ENCODE measurements at places on chromosomes 1 and 21. TPM values are rescaled to one million over a fixed set of nuclear protein-coding genes. Genes with fewer than 3 reads are reported as not detected.

The UBL4B gene
- total RNA-seq: not detected

The PRAMEF7 gene
- total RNA-seq: not detected

The KIF2C gene
- total RNA-seq: 1.2 TPM

The SLC30A7 gene
- 25.9 TPM for total RNA-seq

The CKS1B gene
- 31.7 TPM for total RNA-seq

The AMIGO1 gene
- total RNA-seq: 15.6 TPM

The CFAP45 gene
- 1.6 TPM for total RNA-seq

The ZNF436 gene
- 29.5 TPM for total RNA-seq

The PEAR1 gene
- 74.7 TPM for total RNA-seq

The POU3F1 gene
- total RNA-seq: 19.1 TPM

DNA sequence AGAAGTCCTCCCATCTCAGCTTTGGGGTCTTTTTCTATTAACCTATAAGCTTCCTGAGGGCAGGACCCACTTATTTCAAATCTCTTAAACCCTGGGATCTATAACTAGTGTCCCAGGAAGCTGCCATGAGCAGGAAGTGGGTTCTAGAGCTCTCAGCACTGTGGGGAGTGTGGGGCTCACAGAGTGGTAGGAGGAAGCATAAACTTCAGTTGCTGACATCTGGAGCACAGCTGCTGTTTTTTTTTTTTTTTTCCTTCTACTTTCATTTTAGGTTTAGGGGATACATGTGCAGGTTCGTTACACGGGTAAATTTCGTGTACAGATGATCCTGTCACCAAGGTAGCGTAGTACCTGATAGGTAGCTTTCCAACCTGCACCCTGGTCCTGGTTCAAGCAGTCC is 59.3 kb downstream of the AK4 start:
- no peak for DNase-seq

- DNase-seq: no peak
These were observed 722 bp downstream of the TUT4 start for GRCh38 chr1:52552236-52552504.

- DNase-seq: no peak
These were observed 20.1 kb downstream of the INKA2 start for GRCh38 chr1:111719135-111719534.

- no peak for DNase-seq
These were observed 9.3 kb downstream of the RAVER2 start for GRCh38 chr1:64754173-64754572.

DNA sequence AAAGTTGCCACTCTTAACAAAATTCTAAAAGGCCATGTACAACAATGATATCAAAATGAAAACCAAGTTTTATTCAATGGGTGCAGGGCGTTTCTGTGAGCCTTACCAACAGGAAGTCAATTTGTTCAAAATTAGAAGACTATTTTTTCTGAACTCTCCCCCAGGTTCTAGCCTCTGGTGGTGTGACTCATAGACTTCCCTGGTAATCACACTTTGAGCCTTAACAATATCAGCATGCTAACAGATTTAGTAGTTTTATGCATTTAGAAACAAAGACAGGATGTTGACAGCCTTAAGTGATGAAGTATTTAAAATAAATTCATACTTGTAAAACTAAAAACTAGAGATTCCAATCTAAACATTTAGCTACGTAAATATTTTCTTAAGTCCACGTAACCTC is 88.4 kb downstream of the LRRC8C start:
- no peak for DNase-seq

DNA sequence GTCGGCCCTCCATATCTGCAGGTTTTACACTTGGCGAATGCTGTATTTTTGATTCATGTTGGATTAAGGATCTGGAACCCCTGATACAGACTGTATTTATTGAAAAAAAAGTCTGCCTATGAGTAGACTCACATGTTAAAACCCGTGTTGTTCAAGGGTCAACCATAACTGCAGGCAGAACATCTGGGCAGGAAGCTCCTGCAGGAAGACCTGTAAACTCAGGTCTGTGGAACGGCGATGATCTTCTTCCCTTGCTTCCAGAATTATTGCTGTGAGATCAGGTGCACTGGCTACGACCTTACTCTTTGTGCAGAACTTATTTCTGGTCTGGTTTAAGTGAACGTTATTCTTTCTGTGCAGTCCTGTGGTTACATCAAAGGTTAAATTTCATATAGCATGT is 96.6 kb downstream of the DISC1 start:
- DNase-seq: no peak

DNA sequence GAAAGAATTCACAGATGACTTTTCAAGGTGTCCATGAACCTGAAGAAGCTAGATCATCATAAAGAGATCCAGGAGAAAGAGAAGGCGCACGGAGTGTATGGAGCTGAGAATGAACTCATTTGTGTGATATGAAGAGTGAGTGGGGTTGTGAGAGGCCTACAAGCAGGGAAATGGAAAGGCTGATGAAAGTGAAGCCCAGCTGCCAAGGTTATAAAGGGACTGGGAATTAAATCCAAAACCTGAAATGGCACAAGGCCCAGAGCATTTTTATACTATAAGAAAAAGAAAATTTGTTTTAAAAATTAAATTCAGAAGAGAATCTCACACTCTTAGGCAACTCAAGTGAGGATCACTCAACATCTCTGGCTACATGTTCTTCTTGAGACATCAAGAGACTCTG is 43.4 kb downstream of the HSD3B1 start:
- DNase-seq: no peak

- DNase-seq: no peak
These were observed 17.8 kb upstream of the HSD17B7 start for GRCh38 chr1:162772571-162773154.

GRCh38 chr1:157961805-157962762 is 31.4 kb upstream of the KIRREL1 start:
- DNase-seq: no peak

GRCh38 chr21:45290948-45291612 is 3.4 kb upstream of the POFUT2 start:
- peak; percentile 70 for DNase-seq

- no peak for DNase-seq
These were observed 93.8 kb downstream of the C21orf91 start for GRCh38 chr21:17725339-17725738.

GRCh38 chr1:178690496-178690895 is 34.5 kb upstream of the RALGPS2 start:
- no peak for DNase-seq

- no peak for DNase-seq
These were observed 5.7 kb downstream of the KCNAB2 start for GRCh38 chr1:6051423-6051822.

DNA sequence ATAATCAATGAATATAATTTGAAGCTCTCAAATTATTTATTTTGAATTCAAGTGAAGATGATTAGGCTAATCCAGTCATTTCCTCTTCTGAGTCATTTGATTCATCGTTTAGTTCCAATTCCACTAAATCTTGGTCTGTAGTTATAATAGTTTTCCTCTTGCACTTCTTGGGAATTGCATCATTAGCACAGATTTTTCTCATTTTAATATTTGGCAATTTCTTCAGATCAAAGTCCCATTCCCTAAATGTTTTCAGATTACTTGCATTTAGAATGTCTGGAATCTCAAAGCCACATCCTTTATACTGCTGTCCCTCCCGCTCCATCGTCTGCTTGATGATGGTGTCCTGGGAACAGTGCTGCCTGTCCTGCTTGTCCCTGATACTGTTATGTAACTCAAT is 43.5 kb downstream of the MAST2 start:
- no peak for DNase-seq

GRCh38 chr1:82762829-82763532 is 962.2 kb downstream of the ADGRL2 start:
- DNase-seq: no peak

- DNase-seq: no peak
These were observed 13.7 kb upstream of the MEX3A start for GRCh38 chr1:156095906-156096508.

GRCh38 chr1:165631342-165632151 is 513 bp downstream of the MGST3 start:
- DNase-seq: peak; percentile 73

DNA sequence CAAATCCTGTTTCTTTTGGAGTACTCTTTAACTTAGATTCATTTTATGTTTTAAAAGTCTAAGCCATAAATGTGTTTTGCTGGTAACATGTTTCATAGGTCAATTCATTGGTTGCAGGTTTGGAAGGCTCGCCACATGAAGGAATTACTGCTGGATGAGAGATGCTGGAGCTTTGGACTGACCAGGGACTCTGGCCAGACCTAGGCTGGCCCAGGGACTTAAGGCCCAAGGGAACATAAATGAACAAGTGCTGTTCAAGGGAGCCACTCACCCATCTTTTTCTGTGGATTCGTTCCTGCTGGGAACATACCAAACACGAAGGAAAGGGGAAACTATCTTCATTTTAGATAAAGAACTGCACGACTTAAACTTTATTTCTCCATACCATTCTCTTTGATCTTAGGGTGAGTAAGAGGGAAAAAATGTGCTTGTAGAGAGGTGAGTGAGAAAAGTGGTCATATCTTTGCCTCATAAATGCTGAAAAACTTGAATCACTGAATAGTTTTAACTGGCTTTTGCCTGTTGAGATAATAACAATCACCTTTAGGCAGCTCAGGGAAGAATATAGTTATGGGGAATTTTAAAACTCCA is 15.3 kb upstream of the SHCBP1L start:
- no peak for DNase-seq
